ENCODE measurements at places on chromosomes 5 and 9. TPM values are rescaled to one million over a fixed set of nuclear protein-coding genes. Genes with fewer than 3 reads are reported as not detected.

Gene LCN1
- not detected for total RNA-seq

Gene LCN9
- total RNA-seq: not detected

Gene SLC6A19
- not detected for total RNA-seq

Gene APBA1
- 0.47 TPM for total RNA-seq

Gene RPL7A
- 3,289 TPM for total RNA-seq

Gene CREBRF
- total RNA-seq: 2.0 TPM

Gene CCNJL
- total RNA-seq: 11.2 TPM

Gene ANKRD20A1
- total RNA-seq: 0.75 TPM

Gene PPIC
- total RNA-seq: 16.4 TPM

Gene LHX6
- 0.39 TPM for total RNA-seq

Gene HMGCS1
- 63.3 TPM for total RNA-seq

Gene POU5F2
- not detected for total RNA-seq

Gene PCDHAC1
- total RNA-seq: 1.4 TPM

Gene ADCY2
- not detected for total RNA-seq

Gene MED10
- total RNA-seq: 77.4 TPM

Gene FAM78A
- total RNA-seq: 0.40 TPM

Gene CCNI2
- 0.20 TPM for total RNA-seq

Gene CNTNAP3
- 12.2 TPM for total RNA-seq

Gene EIF4E1B
- total RNA-seq: not detected

Gene ATP10B
- not detected for total RNA-seq

Gene SPRY4
- total RNA-seq: 7.9 TPM
